ENCODE measurements at places on chromosomes 5 and 9.
A peak's percentile ranks its signal among the peaks of the same experiment; 100 is the strongest.

- no peak for DNase-seq
Measured at GRCh38 chr5:34053133-34053532, 10.1 kb upstream of the C1QTNF3 start.

DNA sequence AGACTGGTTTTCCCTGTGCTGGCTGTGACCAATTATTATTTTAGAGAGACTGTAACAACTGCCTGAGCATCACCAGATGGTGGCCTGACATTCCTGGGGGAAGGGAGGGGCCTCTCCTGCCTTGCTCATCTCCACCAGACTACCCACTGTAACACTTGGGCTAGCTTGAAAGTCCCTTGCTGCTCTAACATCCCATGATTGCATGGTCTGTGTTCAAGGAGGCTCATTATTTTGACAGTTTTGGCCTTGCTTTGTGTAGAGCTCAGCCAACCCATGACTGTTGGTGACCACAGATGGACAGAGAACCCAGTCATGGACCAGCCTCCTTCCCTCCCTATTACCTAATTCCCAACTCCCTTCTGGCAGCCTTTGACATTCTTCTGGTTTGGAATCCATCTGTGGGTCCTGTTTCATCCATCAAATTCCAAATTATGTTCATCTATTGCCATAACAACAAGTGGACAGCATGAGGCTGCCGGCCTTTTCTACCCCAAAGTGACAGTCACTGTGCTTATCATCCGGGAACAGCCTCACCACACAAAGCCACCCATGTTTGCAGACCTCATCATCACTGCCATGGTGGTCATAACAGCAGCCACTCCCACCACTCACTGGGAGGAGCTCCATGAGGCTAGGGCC lies 49.0 kb upstream of the ICE1 start:
- no peak for DNase-seq

DNA sequence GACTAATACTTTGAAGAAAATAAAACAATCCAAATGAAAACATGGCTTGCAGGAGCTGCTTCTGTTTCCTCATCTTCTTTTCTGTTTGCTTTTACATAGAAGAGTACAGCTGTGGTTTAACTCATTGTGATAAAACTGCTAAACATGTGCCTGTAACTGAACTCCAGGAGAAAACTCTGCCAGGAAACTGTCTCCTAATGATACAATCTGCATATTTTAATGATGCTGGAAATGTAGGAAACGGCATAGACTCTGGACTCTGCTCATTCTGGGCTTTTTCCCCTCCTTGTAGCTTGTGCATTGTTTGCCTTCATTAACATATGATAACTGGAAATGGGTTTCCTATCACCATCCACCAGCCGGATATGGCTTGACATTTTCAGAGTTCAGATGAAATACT lies 813.3 kb upstream of the WWC1 start:
- no peak for DNase-seq

DNA sequence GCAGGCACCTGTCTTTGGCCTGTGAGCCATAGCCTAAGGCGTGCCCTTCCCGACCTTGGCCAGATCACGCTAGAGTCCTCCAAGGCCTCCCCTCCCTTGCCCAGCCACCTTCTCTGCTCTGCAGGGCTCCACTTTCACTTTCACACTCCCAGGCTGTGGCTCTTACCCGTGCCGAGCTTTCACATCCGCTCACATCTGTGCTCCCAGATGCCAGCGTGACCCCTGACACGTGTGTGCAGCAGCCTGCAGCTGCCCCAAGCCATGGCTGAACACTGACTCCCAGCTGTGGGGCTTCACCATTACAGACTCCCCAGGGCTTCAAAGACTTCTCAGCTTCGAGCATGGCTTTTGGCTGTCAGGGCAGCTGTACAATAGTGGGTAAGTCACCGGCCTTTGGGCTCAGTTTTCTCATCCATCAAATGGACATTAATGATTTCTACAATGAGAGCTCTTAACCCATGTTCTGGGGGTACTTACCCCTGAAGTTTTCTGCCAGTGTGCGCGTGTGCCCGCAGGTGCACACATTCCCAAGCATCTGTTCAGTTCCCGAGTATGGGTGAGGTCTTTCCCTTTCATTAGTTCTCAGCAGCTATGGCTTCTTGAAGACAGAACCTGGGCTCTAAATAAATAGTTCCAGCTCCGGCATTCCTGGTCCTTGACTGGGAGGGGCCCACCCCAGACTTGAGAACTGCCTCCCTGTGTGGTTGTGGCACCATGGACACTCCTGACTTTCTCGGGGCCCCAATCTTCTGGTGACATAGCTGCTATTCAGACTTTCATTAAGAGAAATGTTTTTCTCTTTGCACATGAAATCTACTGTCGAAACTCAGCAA lies 118.6 kb downstream of the RGS3 start:
- peak; percentile 85 for DNase-seq

DNA sequence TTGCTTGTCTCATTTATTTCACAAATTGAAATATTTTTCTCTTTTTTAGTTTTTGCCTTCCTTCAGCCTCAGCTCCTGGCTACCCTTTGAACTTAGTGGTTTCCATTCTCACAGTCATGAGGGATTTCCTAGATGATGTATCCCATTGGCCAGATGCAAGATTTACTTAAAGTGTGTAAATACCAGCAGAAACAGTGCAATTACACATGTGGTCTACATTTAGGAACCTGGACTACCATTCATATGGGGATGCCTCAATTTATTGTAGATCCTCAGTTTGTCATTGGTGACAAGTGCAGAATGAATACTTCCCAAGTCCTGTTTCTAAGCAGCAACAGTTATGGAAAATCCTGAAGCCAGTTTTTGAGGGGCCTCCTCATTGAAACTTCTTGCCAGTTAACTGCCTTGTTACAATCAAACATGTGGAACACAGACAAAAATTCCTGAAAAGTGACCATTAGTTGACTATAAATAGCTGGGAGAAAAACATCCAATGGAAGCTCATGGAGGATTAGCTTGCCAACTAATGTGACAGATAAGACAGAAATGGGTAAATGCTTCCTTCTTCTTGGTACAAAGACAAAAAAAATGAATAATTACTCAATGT lies 113.6 kb upstream of the FER start:
- DNase-seq, result no peak

DNA sequence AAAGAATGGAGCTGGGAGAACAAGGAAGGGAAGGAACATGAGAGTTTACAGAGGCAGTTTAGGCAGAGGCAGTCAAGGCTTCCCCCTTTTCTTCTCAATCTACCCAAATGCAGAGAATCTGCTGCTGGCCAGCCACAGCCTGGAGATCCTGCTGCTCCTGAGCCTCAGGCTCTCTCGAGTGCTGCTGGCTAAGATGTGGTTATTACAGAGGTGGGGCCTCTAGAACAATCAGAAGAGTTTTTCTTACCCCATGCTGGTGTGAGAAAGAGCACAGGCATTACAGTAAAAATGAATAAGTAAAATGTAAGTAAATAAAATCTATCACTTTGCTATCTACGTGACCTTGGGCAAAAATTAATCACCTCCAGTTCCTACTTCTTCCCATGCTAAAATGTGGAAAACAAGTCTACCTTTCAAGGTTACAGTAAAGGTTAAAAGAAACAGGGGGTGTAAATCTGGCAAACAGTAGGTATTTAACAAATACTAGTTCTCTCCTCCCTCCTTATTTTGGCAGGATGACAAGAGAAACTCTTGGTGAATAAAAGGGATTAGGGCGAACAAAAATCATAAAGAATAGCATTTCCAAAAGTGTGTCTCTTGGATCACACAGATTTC lies 31.1 kb downstream of the FBXW11 start:
- no peak for DNase-seq

- no peak for DNase-seq
Measured at GRCh38 chr9:135928074-135928730, 20.9 kb upstream of the CAMSAP1 start.

All from H4 (cell line).